AG08395 (cell line): ENCODE measurements at places on chromosomes 11 and 22.
A peak's percentile ranks its signal among the peaks of the same experiment; 100 is the strongest.

GRCh38 chr11:125270711-125271110, 106.2 kb downstream of the PKNOX2 start:
- DNase-seq = no peak

DNA sequence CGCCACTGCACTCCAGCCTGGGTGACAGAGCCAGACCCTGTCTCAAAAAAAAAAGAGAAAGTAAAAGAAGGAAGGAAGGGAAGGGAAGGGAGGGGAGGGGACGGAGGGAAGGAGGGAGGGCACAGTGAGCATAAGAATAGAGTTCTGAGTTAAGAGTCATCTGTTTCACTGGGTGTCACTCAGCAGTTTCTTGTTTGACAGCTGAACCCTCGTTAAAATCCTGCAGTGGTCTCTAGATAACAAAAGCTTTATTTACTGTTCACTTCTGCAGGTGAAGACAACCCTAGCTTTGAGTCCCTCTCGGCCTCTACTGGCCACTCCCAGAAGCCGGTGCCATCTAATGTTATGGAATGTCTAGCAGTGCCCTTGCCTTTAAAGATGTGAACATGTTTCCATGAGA, 71.2 kb downstream of the CLPB start:
- no peak for DNase-seq

DNA sequence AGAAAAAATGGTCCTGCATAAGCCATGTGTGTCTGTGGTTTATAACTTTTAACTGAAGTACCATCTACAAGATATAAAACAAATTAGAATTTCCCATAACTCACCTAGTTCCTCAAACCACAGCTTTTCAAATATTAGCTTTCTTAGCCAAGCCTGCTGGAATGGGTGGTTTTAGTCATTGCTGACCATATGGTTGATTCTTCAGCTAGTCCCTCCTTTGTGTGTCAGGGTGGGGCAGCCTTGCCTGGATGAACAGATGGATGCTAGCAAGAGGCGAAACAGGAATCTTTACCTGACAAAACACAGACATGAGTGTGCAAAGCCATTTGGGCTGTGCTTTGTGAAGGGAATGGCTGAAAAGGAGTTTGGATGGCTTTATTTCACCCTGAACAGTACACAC, 6.9 kb upstream of the B3GNT6 start:
- peak; percentile 25 for DNase-seq

- no peak for DNase-seq
These were observed 87.6 kb downstream of the ST3GAL4 start for GRCh38 chr11:126443120-126443519.

GRCh38 chr11:130728185-130729180, 187.8 kb downstream of the SNX19 start:
- DNase-seq = no peak
